Glomerular endothelial cell (primary cell): ENCODE measurements at places on chromosomes 4 and X. TPM values are rescaled to one million over a fixed set of nuclear protein-coding genes. Genes with fewer than 3 reads are reported as not detected.

GRCh38 chr4:27873596-27873995 is 1013.0 kb downstream of the STIM2 start:
- DNase-seq: no peak

DNA sequence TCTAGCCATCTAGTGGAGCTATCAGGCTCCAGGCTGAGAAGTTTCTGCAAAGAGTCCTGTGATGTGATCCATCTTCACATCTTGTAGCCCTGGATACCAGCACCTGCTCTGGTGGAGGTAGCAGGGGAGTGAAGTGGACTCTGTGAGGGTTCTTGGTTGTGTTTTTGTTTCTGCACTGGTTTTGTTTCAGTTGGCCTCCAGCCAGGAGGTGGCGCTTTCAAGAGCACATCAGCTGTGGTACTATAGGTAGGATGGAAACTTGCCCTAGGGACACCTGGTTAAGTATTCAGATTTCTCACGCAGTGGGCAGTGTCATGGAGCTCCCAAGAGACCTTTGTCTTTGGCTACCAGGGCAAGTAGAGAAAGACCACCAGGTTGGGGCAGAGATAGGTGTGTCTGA is 257.5 kb upstream of the SLC7A11 start:
- no peak for DNase-seq

- DNase-seq: no peak
Measured at GRCh38 chr4:95215991-95216605, 332.7 kb downstream of the UNC5C start.

GRCh38 chr4:174047363-174047762 is 236.1 kb downstream of the FBXO8 start:
- DNase-seq: no peak

Gene PABPC1L2A
- not detected in 2 replicates for total RNA-seq

DNA sequence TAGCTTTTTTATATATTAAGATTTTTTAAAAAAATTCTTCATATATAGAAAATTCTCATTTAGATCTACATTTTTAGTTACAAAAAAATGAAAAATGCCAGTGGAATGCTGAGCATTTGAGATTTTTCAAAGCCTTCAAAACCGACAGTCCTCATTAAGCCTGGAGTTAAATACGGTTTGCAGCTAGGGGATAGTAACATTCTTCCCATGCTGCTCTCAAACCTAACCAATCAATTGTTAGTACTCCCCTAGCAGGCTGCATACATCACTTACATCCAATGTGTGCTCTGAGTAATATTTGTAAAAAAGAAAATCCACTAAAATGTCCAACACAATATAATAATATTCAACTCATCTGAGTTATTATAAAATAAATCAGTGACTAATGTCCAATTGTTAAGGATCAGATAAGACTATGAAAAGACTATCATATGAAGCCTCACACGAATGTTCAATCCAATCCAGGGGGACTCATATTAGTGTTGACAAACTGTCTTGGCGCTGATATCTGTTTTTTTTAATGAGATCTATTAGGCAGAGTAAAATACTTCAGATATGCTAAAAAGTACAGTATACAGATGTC is 227.6 kb upstream of the MAB21L2 start:
- DNase-seq: no peak

Gene VSIG4
- total RNA-seq: not detected in 2 replicates

Gene DGAT2L6
- not detected in 2 replicates for total RNA-seq

- no peak for DNase-seq
Measured at GRCh38 chr4:7120341-7120740, 52.5 kb upstream of the GRPEL1 start.
